ENCODE measurements at places on chromosomes 4 and X. TPM values are rescaled to one million over a fixed set of nuclear protein-coding genes. Genes with fewer than 3 reads are reported as not detected.

The TAF7L gene
- total RNA-seq: 0.20 TPM

The NDST4 gene
- not detected for total RNA-seq

The MAGEA2B gene
- not detected for total RNA-seq

The XAGE2 gene
- not detected for total RNA-seq

The PLP1 gene
- total RNA-seq: 0.46 TPM

The FAM47A gene
- total RNA-seq: not detected

The COL25A1 gene
- 0.91 TPM for total RNA-seq

The VCX3A gene
- not detected for total RNA-seq

The PNMA6F gene
- total RNA-seq: not detected

The CT45A1 gene
- total RNA-seq: not detected

The DMRTC1B gene
- not detected for total RNA-seq

The FRMD7 gene
- 0.03 TPM for total RNA-seq

The MORC4 gene
- total RNA-seq: 42.1 TPM

The HSFX4 gene
- total RNA-seq: not detected

The ZAR1 gene
- not detected for total RNA-seq

The MYOZ2 gene
- total RNA-seq: 1.4 TPM

The MAGEB17 gene
- not detected for total RNA-seq

The PPEF2 gene
- total RNA-seq: not detected

The PCDH7 gene
- 61.1 TPM for total RNA-seq

The GLOD5 gene
- total RNA-seq: not detected

The SERTM2 gene
- not detected for total RNA-seq

The EVC2 gene
- 7.8 TPM for total RNA-seq

The KIAA1210 gene
- total RNA-seq: not detected

The GAB1 gene
- total RNA-seq: 11.5 TPM

The SCRG1 gene
- total RNA-seq: 3.6 TPM

The VAMP7 gene
- total RNA-seq: 27.3 TPM

The AREG gene
- total RNA-seq: 0.30 TPM

The SSX4B gene
- not detected for total RNA-seq

The KIT gene
- 1.2 TPM for total RNA-seq

The MTMR1 gene
- total RNA-seq: 20.2 TPM

The CLOCK gene
- total RNA-seq: 25.5 TPM

The TBC1D9 gene
- 45.7 TPM for total RNA-seq

The DRP2 gene
- 1.8 TPM for total RNA-seq

The DCX gene
- total RNA-seq: not detected

The SSX1 gene
- not detected for total RNA-seq

The SLC2A9 gene
- 3.8 TPM for total RNA-seq

The CDKL5 gene
- total RNA-seq: 5.0 TPM

The RGN gene
- 4.7 TPM for total RNA-seq

The PDE5A gene
- 90.4 TPM for total RNA-seq

The SH3RF1 gene
- 34.4 TPM for total RNA-seq

The CSAG2 gene
- not detected for total RNA-seq

The KLF8 gene
- total RNA-seq: 2.2 TPM

The USP26 gene
- not detected for total RNA-seq

The HTN3 gene
- not detected for total RNA-seq

The TMEM156 gene
- total RNA-seq: not detected

The ARHGAP36 gene
- total RNA-seq: not detected

The CRLF2 gene
- total RNA-seq: not detected

The DYNLT3 gene
- 98.2 TPM for total RNA-seq

The SOWAHD gene
- 0.10 TPM for total RNA-seq

The TLR1 gene
- 1.5 TPM for total RNA-seq

The VGLL1 gene
- total RNA-seq: not detected

The ZNF185 gene
- total RNA-seq: 10.7 TPM

The FAM53A gene
- 0.72 TPM for total RNA-seq

The C4orf50 gene
- total RNA-seq: not detected

The UPF3B gene
- total RNA-seq: 1.5 TPM

The XAGE1A gene
- total RNA-seq: not detected

The PRAF2 gene
- 28.1 TPM for total RNA-seq

The RADX gene
- 1.4 TPM for total RNA-seq
